ENCODE measurements at places on chromosomes 7 and 10. TPM values are rescaled to one million over a fixed set of nuclear protein-coding genes. Genes with fewer than 3 reads are reported as not detected.

CFAP69 gene
- total RNA-seq, result 9.8 TPM

IFIT3 gene
- 2.2 TPM for total RNA-seq

OPN1SW gene
- not detected for total RNA-seq

ST8SIA6 gene
- 1.2 TPM for total RNA-seq

ANLN gene
- 10.1 TPM for total RNA-seq

AFAP1L2 gene
- total RNA-seq, result 10.8 TPM

All from suprapubic skin (tissue), 4 donors.